ENCODE measurements at places on chromosomes 2 and 18.

GRCh38 chr2:160264308-160264707, 64.2 kb upstream of the ITGB6 start:
- no peak for DNase-seq

GRCh38 chr2:108630567-108631405, 88.5 kb upstream of the RANBP2 start:
- no peak for DNase-seq

DNA sequence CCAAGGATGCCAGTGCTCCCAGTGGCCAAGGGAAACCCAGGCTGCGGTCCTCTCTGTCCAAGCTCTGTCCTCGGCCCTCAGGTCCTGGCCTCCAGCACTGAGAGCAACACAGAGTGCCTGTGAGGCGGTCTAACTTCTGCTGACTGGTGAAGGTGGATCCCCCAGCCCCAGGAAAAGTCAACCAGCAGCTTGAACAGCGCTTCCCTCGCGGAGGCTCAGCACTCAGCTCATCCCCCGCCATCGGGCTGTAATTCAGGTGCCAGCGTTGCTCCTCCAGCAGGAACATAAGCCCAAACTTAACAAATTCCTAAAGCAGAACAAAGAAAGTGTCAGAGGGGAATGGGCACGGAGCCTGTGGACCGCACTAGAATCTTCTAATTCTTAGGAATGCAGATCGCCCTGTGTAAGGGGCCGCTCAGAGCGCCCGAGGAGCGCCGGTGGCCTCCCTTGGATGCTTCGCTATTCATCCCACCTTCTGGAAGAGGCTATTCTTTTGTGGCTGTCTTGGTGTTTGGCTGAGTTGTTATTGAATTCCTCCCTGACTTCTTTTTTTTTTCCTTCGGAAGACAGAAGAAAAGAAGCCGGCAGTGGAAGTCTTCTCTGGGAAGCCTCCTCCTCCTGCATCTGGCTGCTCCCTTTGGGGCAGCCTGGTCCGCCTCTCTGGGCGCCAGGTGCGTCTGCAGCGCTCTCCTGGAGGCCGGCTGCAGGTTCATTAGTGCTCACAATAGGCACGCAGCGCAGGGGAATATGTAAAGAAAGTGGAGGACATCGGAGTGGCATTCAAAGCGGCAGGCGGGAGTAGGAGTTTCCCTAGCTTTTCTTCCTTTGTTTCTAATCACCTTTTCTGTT, 905.6 kb downstream of the TSN start:
- no peak for DNase-seq

GRCh38 chr2:182831101-182831500, 35.3 kb downstream of the FRZB start:
- DNase-seq: no peak

DNA sequence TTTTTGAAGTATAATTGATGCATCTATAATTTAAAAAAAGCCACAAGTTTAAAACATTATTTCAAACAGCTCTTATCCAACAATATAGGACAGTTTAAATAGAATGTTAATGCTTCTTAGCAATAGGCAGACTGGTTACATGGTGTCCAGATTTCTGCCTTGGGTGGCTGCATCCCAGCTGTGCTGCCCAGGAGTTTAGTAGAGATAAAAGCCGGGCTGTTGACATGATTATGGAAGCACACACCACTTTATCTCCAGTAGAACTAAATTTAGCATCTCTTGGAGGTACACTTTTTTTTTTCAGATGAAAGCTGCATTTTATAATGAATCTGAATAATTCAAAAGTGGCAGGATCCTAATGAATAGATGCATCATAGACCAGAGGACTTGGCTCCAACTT, 309.7 kb downstream of the PLCL1 start:
- DNase-seq: no peak

- no peak for DNase-seq
Observed at GRCh38 chr2:216562696-216563435, 64.2 kb downstream of the RPL37A start.

- DNase-seq: no peak
Observed at GRCh38 chr2:57881998-57882888, 164.4 kb upstream of the VRK2 start.
